ENCODE measurements at places on chromosomes 6 and 20. TPM values are rescaled to one million over a fixed set of nuclear protein-coding genes. Genes with fewer than 3 reads are reported as not detected.

GRCh38 chr20:38275815-38276550 is 15.4 kb upstream of the KIAA1755 start:
- peak; percentile 84 for DNase-seq

Gene HCRTR2
- not detected for total RNA-seq

GRCh38 chr6:1636272-1636825 is 26.6 kb downstream of the FOXC1 start:
- no peak for DNase-seq

Gene CRISP2
- not detected for total RNA-seq

GRCh38 chr6:137033828-137034227 is 10.9 kb downstream of the IL20RA start:
- DNase-seq, result no peak

- DNase-seq, result peak; percentile 61
Measured at GRCh38 chr6:161411265-161411944, 137.5 kb upstream of the AGPAT4 start.

DNA sequence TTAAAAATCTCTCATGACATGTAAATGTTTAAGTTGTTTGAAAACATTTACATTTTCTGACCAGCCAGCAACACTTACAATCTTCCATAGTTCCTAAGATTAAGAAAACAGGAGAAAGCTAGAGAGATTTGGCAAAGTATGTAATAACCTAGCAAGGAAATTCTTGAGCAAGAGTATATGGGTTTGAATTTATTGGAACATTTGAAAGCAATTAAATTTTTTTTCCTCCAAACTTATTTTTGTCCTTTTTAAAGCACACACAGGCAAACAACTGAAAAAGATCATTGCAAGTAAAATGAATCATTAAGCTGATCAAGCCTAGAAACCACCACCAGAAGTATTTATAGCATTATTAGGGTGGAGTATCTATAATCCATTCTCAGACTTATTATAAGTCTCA is 20.1 kb upstream of the ZNF217 start:
- no peak for DNase-seq

DNA sequence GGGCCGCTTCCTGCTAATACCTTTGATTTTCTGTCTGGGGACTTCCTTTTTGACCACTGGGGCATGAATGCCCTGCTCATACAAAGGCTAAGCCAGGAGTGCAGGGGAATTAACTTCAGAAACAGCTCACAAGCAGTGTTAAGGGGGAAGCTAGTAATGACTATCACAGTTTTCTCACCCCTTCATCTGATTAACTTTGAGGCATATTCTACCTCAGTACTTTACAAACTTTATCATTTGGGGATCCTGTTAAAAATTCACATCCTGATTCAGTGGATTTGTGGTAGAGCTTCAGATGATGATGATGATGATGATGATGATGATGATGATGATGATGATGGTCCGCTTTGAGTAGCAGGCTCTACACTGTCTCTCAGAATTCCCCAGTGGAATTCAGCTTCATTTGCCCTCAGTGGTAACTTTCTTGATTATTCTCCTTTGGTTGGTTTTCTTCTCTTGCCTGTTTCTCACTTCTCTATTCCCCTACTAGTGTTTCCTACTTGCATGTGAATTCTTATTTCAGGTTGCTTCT is 78.4 kb upstream of the TMEM170B start:
- no peak for DNase-seq

GRCh38 chr6:154202339-154202738 is 154.3 kb downstream of the IPCEF1 start:
- no peak for DNase-seq

Gene PIM1
- total RNA-seq, result 17.1 TPM

- DNase-seq, result peak; percentile 51
Measured at GRCh38 chr20:2042400-2042799, 48.5 kb upstream of the PDYN start.

DNA sequence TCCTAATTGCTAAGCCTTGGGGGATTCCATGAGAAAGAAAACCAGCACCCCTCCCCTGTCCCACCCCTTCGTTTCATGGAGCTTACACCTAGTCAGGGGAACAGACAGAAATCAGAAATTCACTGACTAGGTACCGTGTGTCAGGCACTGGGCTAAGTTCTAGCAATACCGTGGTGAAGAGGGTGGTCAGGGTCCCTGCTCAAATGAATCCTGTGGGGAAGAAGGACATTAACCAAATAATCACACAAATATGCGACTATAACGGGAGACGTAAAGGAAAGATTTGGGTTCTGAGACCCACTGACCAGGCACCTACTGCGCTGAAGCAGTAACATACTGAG is 65.1 kb upstream of the TOP1 start:
- no peak for DNase-seq

GRCh38 chr6:79257381-79258205 is 23.1 kb upstream of the HMGN3 start:
- DNase-seq, result peak; percentile 66

Gene HNF4A
- not detected for total RNA-seq

- no peak for DNase-seq
Measured at GRCh38 chr6:157615420-157615769, 207.7 kb upstream of the SNX9 start.

DNA sequence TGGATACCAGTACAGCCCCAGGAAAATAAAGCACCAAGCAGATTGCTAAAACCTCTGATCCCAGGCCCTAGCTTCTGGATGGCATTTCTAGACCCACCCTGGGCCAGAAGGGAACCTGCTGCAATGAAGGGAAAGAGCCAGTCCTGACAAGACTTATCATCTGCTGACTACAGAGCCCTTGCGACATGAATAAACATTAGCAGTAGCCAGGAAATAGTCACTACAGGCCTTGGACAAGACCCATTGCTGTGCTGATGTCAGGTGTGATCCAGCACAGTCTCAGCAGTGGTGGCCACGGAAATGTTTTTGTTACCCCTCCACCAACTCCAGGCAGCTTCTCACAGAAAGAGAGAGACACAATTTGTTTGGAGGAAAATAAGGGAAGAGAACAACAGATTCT is 399.3 kb downstream of the HAO1 start:
- peak; percentile 4 for DNase-seq

DNA sequence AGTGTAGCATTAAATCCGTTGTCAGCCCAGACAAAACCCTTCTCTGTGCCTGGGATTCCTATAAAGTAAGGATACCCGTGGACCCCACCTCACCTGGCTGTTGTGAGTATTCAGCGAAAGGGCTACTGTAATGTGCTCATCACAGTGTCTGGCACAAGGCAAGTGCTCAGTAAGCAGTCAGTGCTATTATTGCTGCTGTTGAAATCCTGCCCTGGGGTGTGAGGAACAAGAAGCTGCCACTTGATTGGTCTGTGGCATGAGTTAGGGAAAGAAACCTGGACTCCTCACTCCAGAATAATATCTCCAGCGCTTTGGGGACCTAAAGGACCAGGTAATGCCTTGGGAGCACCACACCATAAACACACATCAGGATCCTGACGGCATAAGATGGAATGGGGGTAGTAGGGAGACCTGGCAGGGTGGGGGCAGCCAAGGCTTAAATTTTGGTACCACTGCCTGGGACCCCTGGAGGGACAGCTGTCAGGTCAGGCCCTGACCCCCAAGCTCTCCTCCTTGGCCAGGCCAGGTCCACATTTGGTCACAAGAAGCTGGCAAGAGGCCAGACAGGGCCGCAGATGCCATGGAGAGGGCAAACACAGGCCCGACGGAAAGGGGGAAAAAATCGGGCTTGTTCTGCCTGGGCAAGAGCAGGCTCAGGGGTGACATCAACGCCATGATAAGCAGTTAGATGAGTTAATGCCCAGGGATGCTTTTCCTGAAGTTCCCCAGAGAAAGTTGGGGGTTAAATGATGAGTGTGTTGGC is 66.5 kb downstream of the MRPL14 start:
- DNase-seq, result no peak

DNA sequence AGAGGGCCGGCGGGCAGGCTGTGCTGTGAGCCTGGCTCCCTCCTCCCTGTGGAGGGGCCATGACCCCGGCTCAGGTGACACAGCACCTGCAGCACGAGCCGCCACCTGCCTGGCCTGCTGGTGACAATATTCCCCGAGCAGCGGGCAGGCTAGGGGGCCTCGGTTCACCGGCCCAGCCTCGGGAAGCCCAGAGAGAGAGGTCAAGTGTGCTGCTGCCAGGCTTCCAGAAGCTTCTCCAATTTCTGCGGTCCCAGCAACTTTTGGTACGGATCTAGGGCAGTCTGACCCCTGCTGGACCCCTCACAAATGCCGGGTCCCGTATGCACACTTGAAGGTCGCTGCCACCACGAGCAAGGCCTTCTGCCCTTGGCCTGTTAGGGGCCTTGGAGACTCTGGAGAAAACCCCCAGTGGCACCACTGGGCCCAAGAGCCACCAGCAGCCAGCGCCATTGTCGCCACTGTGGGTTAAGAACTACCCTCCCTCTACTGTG is 38.6 kb upstream of the NOL4L start:
- DNase-seq, result no peak
